ENCODE measurements at places on chromosomes 1 and 21.

DNA sequence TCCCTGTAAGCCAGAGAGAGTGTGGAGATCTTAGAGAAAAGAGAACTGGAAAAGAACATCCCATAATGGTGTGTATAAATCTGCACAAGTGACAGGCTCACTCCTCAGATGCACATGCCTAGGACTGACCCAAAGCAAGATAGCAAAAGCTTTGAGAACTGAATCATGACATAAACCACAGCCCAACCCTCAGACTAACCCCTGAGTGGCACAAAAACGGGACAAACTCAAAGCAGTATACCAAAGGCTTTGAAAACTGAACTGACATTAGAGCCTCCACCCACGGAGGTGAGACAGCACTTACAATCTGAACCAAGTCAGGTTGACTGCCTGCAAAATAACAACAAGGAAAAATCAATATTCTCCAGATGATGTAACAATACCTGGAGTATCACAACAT, 70.8 kb downstream of the TIAM1 start:
- no peak for DNase-seq

DNA sequence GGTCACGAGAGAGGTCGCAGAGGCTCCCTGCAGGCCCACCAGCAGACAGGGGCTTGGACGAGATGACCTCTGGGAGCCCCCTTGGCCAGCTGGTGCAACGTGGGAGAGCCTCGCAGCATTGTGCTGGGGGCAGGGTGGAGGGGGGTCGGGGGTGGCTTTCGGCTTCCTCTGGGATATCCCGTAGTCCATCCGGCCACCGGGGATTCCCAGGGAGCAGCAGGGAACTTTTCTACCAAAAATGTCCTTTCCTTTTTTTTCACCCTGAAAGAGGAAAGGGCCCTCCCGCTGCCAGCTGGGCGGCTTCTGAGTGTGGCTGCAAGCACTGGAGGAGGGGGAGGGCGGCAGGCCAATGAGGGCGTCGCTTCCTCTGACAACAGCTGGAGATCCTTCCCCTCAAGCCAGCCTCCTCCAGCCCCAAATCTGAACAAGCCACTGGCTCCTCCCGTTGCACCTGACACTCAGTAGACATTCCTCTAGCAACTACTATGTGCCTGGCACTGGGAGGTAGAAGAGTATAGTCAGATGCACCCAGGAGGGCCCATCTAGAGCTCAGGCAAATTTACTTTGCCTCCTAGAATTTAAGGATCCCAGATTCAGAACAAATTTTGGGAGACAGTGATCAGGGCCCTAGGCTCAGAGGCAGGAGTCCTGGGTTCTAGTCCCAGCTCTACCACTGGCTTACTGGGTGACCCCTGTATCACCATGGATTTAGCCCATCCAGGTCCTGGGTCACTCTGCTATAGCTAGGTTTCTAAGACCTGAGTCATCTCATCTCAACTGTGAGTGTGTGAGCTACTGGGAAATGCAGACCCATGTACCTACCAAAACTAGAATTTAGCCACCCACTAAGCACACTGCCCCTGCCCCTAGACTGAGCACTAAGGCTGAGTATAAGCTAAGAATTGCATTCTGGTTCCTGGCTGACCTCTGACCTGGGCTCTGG, 2.7 kb downstream of the MOB3C start:
- no peak for DNase-seq

GRCh38 chr1:215004121-215004827, 78.3 kb upstream of the KCNK2 start:
- DNase-seq, result no peak

DNA sequence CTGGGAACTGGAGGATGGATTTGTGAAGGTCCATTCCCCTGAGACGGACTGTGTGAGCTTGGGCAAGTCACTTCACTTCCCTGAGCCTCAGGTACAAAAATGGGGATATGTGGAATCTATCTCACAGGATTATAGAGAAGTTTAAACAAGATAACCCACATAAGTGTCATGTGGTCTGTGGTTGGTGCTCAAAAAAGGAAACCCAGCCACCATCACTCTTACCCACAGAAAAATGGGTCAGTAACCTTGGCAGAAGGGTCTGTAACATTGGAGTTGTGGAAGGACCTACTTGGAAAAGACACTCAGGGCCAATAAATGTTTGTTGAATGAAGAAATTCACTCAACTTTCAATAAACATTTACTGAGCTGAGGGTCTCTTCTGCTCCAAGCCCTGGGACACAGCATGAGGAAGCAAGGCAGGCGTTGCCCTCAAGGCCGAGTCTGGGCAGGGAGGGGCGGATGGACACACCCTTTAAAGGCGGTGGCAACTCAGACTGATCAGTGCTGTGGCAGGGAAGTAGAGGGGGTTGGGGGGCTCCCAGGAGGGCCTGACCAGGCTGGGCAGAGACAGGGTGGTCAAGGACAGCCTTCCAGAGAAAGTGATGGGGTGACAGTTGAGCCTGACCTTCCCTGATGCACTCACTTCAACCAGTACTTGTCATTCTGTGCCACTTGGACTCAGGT, 66.7 kb upstream of the ACOT11 start:
- DNase-seq, result no peak

GRCh38 chr1:163047951-163048659, 21.1 kb upstream of the RGS4 start:
- no peak for DNase-seq

DNA sequence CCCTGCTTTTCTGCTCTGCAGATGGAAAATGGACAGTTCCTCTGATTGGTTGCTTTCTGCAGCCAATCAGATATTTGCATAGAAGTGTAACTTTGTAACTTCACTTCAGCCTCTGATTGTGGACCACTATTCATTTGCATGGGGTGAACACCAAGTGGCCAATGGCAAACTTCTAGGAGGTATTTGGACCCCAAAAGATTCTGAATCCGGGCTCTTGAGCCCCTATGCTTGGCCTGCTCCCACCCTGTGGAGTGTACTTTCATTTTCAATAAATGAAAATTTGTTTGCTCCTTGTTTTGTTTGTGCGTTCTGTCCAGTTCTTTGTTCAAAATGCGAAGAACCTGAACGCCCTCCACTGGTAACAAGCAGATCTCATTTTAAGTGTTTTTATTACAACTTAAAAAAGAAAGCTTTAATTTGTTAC, 6.4 kb upstream of the GSTM4 start:
- DNase-seq, result no peak

DNA sequence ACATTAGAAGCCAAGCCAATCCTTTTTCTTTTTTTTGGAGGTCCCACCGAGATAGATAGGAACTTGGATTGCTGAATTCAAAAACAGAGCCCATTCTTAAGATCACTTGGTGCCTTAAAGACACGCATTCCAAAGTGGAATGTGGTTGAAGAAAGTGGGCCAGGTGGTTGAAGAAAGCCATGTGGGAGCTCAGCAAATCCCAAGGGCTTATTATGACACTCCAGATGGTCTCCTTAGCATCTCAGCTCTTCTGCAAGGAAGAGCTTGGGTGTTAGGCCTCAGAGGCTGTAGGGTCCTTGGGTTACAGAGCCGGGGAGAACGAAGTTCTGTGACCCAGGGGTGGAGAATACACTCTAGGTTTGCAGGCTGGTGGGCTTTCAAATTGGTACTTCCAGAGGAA, 13.5 kb downstream of the TOR3A start:
- no peak for DNase-seq

GRCh38 chr1:181739214-181739613, 255.9 kb downstream of the CACNA1E start:
- DNase-seq, result no peak

DNA sequence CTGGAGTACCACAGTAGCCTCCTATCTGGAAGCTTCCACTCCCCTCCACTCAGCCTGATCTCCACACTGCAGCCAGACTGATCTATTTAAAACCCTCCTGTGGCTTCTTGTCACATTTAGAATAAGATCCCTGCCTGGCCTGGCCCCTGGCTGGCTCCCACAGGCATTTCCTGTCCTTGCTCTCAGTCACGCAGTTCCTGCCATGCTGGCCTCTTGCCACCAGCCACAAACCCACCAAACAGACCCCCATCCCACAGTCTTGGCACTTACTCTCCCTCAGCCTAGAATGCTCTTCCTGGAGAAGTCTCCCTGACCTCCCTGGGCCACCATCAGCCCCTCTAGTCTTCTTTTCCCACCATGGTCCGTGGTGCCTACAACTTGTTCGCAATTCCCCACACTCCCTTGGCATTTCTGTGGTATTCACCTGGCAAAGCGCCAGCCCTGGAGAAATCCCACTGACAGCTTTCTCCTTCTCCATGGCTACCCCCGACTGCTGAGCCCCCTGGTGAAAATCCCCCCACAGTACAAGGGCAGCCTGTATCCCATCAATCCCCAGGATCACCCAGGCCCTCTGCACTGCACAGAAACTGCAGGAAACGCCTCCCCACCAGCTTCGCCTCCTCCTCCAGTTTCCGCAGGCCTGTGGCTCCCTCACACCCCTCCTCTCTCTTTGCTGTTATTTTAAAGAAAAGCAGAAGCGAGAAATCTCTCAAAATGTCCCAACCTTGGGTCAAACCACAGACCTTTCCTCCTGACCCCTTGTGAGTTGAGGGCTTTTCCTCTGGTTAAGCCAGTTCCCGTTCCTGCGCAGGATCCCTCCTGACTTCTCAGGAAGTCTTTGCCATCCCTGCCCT, 94.5 kb downstream of the SYT2 start:
- DNase-seq, result no peak

DNA sequence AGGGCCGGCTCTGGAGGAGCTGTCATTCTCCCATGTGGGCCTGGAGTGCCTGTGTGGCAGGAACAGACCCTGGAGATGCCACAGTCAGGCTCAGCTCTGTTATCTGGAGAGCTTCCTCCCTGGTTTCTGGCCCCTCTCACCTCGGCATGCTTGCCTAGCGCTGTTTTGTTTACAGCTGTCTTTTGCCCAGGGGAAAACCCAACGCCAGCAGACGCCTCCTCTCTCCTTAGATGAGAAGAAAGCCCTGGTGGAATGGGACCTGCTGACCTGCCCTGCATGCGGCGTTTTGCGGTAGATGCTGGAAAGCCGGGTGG, 104.9 kb downstream of the CRYAA start:
- no peak for DNase-seq

GRCh38 chr1:163174524-163175437, 27.9 kb downstream of the RGS5 start:
- no peak for DNase-seq

- no peak for DNase-seq
Observed at GRCh38 chr1:6353955-6354658, 39.5 kb downstream of the ACOT7 start.

DNA sequence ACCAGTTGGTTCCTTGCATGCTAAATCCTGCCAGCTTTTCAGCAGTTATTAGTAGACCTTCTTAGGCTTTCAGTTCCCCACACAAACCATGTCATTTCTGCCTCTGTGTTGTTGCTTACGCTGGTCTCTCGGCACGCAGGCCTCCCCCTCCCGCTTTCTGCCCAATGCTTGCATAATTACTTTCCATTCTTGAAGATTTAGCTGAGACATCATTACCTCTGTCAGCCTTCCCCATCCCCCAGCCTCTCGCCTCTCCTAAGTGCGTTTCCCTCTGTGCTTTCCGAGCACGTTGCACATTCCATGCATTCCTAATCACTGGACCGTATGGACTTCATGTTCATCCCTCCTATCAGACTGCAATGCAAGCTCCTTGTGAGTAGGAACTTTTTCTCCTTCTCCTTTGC, 26.8 kb downstream of the TSHB start:
- no peak for DNase-seq

DNA sequence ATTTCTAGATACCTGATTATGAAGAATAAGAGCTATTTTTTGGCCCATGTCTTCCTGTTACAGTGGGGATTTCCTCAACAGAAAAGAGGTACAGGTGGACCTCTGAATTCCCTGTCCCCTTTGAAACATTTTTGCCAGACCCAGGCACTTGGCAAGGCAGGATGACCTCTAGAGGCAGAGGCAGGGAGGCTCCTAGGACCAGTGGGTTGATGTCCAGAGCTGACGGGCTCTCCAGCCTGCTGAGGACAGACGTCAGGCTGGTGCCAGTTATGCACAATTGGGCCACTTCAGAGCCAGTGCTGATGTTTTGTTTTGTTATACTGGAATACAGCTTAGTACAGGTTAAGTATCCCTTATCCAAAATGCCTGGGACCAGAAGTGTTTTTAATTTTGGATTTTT, 18.5 kb upstream of the A3GALT2 start:
- DNase-seq, result no peak

DNA sequence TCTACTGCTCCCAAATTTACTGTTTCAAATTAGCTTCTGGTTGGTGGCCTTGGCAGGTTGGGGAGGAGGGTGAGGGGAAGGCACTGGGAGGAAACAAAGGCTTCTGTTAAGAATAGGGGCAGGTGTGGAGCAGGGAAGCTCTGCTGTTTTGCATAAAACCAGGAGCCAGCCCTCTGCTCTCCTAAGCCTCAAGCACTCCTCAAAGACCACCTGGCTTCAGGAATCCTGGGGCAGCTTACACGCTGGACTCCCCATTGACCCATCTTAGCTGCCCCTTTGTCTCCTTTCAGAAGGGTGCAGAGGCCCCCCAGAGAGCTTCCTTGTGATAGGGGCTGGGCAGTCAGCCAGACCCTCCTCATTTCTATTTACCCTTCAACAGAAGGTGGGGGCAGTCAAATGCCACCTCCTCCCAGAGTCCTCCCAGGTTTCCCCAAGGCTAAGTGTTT, 11.5 kb upstream of the DHRS3 start:
- no peak for DNase-seq

DNA sequence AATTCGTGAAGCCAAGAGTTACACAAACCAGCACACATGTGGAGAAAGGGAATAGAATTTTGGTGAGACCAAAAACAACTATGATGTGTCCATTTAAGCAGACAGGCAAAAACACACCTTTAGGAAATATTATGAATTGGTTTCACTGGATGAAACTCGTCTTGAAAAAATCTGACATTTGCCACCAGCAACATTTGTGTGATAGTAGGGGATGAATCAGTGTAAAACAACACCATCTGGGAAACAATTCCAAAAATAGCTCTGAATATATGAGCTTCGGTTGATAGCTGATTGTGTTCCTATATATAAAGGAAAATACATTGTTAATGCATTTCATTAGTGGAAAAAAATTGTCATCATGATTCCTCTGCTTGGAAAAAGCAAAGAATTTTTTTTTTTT, 327.8 kb downstream of the PAPPA2 start:
- DNase-seq, result no peak

DNA sequence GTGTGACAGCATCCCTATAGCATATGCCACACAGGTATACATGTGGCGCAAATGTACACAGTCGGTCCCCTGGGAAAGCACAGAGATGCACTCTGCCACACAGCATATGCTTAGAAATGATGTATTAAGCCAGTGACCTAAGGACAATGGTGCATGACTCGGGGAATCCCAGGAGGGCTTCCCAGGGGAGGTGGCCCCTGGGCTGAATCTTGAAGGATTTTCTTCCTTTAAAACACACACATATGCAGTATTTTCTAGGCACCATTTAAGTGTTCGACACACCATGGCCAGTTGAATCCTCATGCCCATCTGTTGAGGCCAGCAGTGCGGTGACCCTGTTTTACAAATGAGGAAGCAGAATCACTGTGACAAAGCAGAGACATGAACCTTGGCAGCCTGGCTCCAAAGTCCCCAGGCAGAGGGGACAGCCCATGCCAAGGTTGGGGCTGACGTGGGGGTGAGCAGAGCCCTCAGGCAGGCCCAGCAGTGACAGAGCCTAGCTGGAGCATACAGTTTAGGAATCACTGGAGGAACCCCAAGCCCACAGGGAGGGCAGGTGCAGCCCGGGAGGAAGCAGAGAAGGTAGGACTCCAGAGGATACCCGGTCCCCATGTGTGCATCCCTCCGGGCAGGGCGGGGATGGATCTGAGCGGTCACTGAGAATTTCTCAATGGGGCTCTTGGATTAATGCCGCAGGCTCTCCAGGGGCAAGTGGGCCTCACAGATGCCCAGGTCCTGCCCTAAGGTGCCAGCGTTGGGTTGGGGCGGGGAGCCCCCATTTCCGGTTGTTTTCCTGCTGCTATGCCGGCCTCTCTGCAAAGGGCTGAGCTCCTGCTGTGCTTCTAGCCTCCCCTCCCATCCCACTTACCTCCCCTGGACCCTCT, 28.4 kb downstream of the WNT3A start:
- no peak for DNase-seq

GRCh38 chr1:26618561-26618960, 77.3 kb upstream of the ARID1A start:
- DNase-seq, result no peak

Measured in activated CD4-positive, alpha-beta T cell treated with anti-CD3 and anti-CD28 coated beads for 1 hour (primary cell).